ENCODE measurements at places on chromosomes 1 and 21.

DNA sequence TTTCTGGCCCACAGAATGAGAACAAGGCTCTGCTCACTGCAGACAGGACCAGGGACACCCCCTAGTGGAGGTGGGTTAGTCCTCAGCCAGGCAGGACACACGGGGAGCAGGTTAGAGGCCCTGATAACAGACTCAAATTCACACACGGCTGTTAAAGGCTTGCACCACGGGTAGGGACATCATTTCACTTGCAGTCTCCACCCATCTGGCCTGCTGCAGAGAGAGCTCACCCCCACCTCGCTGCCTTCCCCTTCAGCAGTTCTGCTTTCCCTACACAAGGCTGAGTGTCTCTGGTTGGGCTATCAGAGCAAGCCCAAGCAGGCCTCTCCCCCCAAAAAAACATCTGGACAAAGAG is 20.6 kb downstream of the MEF2D start:
- DNase-seq: no peak

- peak; percentile 86 for DNase-seq
Observed at GRCh38 chr1:9753121-9753531, 70.6 kb downstream of the CLSTN1 start.

DNA sequence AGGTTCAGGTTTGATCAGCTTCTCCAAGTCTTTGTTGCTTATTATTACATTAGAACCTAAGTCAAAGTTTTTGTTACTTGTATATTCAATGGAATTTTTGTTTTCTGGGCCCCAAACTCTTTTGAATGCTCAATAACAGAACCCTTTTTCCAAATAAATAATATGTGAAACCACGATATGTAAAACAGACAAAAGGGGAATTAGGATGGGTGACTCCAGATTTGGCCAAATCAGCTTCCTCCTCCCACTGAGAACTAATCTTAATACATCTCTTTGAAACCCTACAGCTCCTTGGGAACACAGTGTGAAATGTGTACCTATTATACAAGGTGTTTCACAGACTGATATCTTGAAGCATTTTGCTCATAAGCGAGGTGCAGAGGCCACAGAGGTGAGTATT is 67.0 kb upstream of the TNFSF18 start:
- no peak for DNase-seq

DNA sequence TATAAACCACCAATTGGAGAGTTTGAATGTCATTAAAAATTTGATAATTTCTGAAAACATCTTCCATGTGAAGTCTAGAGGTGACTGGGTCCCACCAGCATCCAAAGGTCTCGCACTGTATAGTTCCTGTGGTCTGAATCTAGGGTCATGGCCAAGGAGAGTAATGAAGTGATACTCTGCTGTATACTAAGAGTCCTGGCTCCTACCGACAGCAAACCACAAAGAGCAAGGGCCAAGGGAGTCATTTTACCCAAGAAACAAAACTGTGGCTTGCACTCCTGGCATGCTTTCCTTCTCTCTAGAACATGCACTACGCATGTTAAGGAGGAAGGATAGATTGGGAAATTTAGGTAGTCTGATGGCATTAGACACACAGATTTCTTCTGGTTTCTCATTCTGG is 115.6 kb downstream of the BRINP2 start:
- peak; percentile 53 for DNase-seq

GRCh38 chr1:22794647-22795365 is 84.2 kb downstream of the EPHB2 start:
- DNase-seq: peak; percentile 17

All from IMR-90 (cell line).